ENCODE measurements at places on chromosomes 7 and 10. TPM values are rescaled to one million over a fixed set of nuclear protein-coding genes. Genes with fewer than 3 reads are reported as not detected.

DNA sequence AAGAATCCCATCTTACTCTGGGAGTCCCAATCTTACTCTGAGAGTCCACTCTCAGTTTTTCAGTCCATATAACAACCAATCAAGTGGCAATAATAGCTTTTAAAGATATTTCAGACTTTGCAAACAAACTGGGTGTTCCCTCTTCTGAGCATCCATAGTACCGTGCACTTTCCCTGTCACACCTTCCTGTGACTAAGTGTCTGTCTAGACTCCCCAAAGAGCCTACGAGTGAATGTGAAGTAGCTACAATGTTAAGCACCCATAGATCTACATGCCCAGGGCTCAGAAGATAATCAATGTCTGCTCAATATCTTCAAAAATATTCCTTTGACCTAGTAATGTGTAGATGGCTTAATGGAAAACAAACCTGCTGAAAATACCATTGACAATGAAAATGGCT lies 95.6 kb upstream of the ASAH2 start:
- H3K4me3 ChIP-seq: no peak overlapping the region
- no peaks in the 10 kb centered on the region for H3K27me3 ChIP-seq
- DNase-seq: no peak
- H3K27ac ChIP-seq: no peak overlapping the region
- no peaks in the 10 kb centered on the region for H3K4me1 ChIP-seq

DNA sequence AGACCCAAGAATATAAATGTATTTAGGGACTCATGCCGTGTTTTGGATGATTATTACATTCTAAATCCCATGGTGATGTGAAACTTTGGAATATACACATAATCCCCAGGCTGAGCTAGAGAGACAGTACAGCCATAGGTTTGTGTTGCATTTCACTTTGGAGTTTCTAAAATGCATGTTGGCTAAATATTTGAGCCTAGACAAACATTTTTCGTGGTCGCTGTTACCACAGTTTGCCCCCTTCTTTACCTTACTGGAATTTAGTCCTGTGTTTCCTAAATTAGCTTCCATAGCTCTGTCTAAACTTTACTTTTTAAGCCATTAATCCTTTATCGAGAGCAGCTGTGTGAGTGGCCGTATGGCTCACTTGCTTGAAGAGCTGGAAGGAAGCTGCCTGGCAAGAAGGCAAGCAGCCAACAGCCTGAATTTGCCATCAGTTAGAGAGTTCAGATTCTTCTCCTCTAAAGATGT lies 192.0 kb downstream of the BICC1 start:
- no peaks in the 10 kb centered on the region for H3K36me3 ChIP-seq
- no peak overlapping the region for H3K4me3 ChIP-seq
- no peak overlapping the region for H3K27ac ChIP-seq
- H3K27me3 ChIP-seq: no peaks in the 10 kb centered on the region

GRCh38 chr7:38822549-38822948 lies 86.4 kb downstream of the VPS41 start:
- no peaks in the 10 kb centered on the region for H3K4me1 ChIP-seq
- H3K4me3 ChIP-seq: no peak overlapping the region
- no peak for DNase-seq
- H3K36me3 ChIP-seq: peaks cover 8% of the 10 kb centered on the region
- no peak overlapping the region for H3K27ac ChIP-seq

DNA sequence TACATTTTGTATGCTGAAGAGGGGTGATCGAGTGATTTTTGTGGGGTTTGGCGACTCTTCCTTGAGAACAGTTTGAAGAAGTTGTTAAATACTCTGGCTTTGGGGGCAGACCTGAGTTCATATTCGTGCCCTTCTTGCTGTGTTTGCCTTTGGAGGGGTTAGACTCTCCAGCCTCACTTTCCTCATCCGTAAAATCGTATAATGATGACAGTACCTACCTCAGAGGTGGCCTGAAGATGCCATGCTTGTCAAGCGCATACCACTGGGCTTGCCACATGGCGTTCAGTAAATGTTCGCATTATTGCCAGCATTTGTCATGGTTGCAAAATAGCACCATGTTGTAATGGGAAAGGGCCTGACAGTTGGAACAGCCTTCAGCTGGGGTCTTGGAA lies 1.3 kb downstream of the STK17A start:
- no peaks in the 10 kb centered on the region for H3K36me3 ChIP-seq
- peaks cover 5% of the 10 kb centered on the region for H3K4me1 ChIP-seq
- H3K27me3 ChIP-seq: no peaks in the 10 kb centered on the region
- no peak for DNase-seq
- no peak overlapping the region for H3K27ac ChIP-seq

DNA sequence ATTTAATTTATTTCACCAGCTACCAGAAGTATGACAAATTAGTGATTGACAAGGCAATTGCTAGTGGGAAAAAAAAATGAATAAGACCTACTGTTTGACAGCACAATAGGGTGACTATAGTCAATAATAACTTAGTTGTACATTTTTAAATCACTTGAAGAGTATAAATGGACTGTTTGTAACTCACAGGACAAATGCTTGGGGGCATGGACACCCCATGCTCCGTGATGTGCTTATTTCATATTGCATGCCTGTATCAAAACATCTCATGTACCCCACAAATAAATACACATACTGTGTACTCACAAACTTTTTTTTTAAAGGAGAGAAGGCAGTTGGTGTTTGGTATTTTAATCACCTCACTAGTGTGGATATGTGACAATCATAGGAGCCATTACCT lies 181.1 kb downstream of the CACNB2 start:
- DNase-seq: no peak
- H3K36me3 ChIP-seq: no peaks in the 10 kb centered on the region
- no peaks in the 10 kb centered on the region for H3K27me3 ChIP-seq
- H3K27ac ChIP-seq: no peak overlapping the region
- H3K4me1 ChIP-seq: no peaks in the 10 kb centered on the region

Gene CPVL
- 28.0 TPM for total RNA-seq

GRCh38 chr10:100909501-100910263 lies 3.1 kb upstream of the SLF2 start:
- no peak for DNase-seq
- H3K27me3 ChIP-seq: no peaks in the 10 kb centered on the region
- H3K4me1 ChIP-seq: no peaks in the 10 kb centered on the region
- no peak overlapping the region for H3K4me3 ChIP-seq

Gene HGF
- total RNA-seq: 0.15 TPM

DNA sequence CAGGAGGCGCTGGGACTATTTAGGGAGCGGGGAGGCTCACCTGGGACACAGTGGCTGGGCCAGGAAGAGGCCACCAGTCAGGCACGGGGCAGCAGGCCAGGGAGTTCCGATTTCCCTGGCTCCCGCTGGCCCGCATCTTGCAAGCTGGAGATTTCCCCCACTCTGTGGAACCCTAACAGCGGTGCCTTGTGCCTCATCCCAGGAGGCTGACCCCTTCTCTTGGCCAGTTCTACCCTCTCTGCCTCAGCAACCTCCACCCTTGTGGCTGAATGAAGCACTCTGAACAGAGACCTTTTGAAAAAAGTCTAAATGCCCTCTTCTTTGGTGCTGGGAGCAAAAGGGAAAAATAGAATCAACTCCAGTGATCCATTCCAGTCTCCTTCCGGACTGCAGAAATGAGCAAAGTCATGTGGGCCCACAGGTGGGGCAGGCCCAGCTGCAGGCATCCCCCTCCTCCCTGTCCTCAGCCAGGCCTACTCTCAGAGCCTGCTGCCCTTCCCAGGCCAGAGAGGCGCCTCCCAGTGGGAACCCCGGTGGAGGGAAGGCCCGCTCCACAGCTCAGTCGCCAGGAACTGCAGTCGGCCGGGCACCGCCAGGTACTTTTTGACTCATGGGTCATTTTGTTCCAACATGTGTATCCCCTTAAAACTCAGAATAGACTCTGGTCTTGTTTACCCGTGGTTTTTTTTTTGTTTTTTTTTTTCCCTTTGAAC lies 155.5 kb downstream of the ZNF248 start:
- H3K27me3 ChIP-seq: no peaks in the 10 kb centered on the region
- peaks cover under 1% of the 10 kb centered on the region for H3K36me3 ChIP-seq
- DNase-seq: no peak
- H3K27ac ChIP-seq: no peak overlapping the region

DNA sequence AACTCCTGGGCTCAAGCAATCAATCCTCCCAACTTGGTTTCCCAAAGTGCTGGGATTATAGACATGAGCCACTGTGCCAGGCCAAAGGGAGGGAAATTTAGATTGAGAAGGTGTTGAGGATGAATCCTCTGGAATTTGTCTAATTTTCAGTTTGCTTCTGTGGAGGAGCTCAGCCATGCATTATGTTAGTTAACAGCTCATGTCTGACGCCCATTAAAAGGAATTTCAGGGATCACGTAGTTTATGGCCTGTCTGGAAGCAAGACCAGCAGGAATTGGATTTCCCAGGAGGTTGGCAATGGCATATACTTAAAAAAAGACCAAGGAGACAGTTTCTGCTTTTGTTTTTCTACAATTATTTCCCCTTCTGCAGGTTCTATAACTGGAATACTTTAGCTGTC lies 165.7 kb downstream of the OTUD1 start:
- no peaks in the 10 kb centered on the region for H3K36me3 ChIP-seq
- no peaks in the 10 kb centered on the region for H3K4me1 ChIP-seq
- H3K27me3 ChIP-seq: no peaks in the 10 kb centered on the region
- H3K4me3 ChIP-seq: no peak overlapping the region

GRCh38 chr7:139505563-139505962 lies 17.9 kb upstream of the CLEC2L start:
- peak; percentile 82 for DNase-seq
- H3K4me3 ChIP-seq: no peak overlapping the region
- H3K27me3 ChIP-seq: no peaks in the 10 kb centered on the region
- H3K36me3 ChIP-seq: no peaks in the 10 kb centered on the region

Gene PIK3AP1
- total RNA-seq: 1.7 TPM
